Fibroblast of the conjunctiva (primary cell): ENCODE measurements at places on chromosomes 7 and 10.

- no peak for DNase-seq
These were observed 13.4 kb downstream of the TNS3 start for GRCh38 chr7:47568547-47568946.

GRCh38 chr10:122279725-122280141 is 8.6 kb downstream of the BTBD16 start:
- DNase-seq = peak; percentile 28

- no peak for DNase-seq
These were observed 96.5 kb upstream of the MACROH2A2 start for GRCh38 chr10:69955897-69956740.

GRCh38 chr10:63611078-63611477 is 89.9 kb downstream of the REEP3 start:
- DNase-seq = no peak

DNA sequence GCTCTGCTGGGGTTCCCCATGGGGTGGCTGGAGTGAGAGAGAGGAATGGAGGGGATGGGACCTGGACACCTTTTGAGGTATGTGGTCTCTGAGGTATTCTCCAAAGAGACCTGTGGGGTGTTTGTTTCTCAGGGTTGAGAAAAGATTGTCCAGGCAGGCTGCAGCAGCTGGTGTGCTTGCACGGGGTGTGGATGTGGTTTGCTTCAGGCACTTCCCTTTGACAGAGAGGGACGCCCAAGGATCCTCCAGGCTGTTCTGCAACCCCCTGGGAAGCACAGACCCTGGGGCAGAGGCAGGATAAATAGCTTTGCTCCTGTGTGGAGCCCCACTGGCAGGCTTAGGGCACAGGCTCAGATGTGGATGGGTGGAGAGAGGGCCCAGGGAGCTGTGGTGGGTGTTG is 115.1 kb upstream of the AGK start:
- no peak for DNase-seq

GRCh38 chr7:116953372-116953905 is at the start of gene ST7:
Gene ST7 (plus strand): TSS chr7:116953501. CDS start chr7:116953541, 40 bp downstream.
- no peak for DNase-seq

DNA sequence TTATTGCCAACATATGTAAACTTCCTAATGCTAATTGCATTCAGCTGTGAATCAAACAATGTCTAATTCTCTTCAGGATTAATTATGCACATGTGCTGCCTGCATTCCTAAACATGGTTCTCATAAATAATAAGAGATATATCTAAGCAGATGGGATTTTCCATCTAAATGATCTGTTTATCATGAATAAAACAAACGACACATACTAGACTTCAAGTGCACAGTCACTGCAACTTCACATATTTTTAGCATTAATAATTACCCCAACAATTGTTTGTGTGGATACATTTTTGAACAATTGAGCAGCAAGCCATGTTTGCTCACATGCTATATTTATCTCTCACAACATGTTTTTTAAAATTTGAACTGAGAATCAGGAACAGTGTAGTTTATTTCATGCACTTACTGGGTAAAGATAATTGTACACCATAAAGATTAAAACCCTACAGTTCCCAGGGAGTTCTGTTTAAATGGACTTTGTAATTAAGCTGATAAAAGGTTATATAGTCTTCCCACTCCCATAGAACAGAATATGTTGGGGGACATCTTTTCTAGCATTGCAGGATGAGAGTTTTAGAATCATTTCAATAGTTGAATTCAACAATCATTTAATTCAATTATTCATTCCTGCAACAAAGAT is 378.5 kb downstream of the MDFIC start:
- no peak for DNase-seq

DNA sequence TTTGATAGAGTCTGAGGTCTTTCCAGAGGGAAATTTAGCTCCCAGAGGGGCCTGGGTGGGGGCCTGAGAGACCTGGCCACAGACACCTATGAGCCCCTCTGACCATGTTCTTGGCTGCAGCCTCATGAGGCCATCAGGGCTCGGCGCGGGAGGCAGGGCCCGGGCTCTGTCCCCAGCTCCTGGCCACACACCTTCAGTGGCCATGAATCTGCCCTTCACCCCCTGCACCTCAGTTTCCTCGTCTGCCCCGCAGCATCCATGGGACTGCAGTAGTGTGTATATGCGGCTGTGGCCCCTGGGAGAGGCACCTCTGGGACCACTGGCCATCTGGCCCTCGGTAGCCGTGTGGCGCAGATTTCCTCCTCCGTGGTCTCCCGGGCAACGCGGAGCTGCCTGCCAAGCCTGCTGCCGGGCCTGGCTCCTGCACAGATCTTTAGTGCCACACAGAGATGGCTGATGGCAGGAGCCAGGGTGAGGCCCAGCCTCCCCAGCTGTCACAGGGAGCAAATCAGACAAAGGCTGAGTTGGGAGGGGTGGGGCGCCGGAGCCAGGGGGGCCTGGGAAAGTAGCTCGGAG is 23.6 kb upstream of the ADCYAP1R1 start:
- no peak for DNase-seq

GRCh38 chr7:142332421-142332820 is 74.6 kb upstream of the PRSS58 start:
- DNase-seq = no peak

- DNase-seq = no peak
These were observed 28.7 kb downstream of the CHST15 start for GRCh38 chr10:124064676-124065075.

GRCh38 chr10:85362401-85362800 is 1004.2 kb downstream of the GRID1 start:
- no peak for DNase-seq

DNA sequence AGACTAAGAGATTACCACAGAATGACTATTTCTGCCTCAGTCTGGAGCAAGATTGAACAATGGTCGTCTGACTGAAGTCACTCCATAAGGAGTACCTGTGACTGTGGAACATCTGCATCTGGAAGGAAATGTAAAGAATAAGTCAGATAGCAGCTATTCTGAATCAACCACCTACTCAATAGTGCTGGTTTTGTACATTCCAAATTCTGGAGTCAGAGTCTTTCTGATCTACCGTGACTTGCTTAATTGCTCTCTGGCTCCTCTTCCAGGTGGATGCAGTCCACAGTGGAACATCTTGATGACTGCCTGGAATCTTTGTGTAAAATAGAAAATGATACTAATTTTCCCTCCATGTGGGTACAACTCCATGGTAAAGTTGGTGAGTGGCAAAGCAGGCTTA is 156.3 kb upstream of the SEMA3C start:
- no peak for DNase-seq

- DNase-seq = no peak
These were observed 110.7 kb downstream of the ICA1 start for GRCh38 chr7:8151161-8151725.

GRCh38 chr7:151152643-151153513 is 14.6 kb downstream of the GBX1 start:
- no peak for DNase-seq

GRCh38 chr7:99036546-99037111 is 107.3 kb downstream of the SMURF1 start:
- DNase-seq = no peak

DNA sequence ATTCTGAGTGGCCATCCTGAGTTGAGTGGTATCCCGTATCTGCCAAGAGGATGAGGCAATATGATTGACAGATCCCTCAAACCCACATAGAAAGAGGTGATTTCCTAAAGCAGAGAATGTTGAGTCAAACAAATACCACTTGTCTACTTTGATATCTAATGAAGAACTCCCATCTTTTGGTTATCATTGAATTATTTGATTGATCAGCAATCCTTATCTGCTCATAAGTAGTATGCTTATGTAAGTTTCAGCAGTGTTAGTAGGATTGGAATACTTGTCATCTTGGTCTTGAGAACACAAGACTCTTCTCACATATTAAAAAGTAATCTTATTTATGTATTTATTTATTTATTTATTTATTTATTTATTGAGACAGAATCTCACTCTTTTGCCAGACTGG is 147.3 kb downstream of the DPY19L1 start:
- DNase-seq = no peak

- DNase-seq = no peak
These were observed 5.5 kb downstream of the IGFBP3 start for GRCh38 chr7:45915606-45916005.

- no peak for DNase-seq
These were observed 217.8 kb downstream of the DNAJB6 start for GRCh38 chr7:157554393-157555238.

DNA sequence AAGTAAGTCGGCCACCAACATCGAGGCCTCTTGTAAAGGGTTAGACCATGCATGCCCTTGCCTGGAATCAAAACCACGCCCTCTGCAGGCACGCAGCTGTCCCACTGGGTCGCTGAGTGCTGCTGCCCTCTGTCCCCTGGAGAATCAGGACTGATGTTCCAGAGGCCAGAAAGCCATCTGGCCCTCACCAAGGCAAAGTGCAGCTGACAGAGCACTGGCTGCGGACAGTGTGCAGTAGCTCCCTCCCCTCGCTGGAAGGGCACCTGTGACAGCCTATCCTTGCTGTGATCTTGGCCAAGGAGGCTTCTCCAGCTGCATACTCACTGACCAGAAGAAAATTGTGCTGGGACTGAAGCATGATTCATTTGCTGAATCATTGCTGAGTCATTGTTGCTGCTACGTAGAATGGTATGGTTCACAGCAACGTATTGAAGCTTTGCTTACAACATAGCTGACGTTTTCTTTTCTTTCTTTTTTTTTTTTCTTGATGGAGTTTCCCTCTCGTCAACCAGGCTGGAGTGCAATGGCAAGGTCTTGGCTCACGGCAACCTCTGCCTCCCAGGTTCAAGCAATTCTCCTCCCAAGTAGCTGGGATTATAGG is 30.4 kb downstream of the DDC start:
- peak; percentile 97 for DNase-seq

DNA sequence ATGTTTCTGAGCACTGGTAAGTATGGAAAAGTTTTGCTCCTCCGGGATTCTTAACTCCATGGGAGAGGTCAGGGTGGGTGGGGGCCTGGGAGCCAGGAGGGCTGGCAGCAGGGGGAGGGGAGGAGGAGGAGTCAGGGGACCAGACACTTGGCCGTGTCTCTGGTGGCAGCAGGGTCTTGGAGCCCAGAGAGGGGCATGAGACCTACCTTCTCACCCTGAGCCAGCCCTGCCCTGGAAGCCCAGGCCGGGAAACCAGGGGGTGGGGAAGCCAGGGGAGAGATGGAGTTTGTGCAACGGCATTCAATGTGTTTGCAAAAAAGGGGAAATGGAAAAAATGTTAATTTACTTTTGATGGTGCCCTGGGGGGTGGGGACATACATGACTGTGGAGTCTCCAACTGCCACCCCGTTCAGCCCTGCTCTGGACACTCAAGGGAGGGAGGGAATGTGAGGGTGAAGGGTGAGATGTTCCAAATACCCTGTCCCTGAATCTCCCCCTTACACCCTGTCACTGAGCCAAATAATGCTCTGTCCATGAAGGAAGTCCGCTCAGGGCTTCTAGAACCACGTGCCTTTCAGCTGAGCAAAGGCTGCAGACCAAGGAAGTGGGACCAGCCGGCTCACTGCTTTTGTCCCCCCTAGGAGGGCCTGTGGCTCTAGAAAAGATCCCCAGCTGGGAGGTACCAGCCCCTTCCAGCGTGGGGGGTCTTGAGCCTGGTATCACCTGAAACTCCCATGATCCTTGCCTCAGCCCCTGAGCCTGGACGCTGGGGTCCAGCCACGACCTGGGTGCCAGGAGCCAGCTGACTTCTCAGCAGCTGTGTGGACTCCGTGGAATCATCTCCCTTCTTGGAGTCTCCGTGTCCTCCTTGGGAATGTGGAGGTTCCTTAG is 48.3 kb downstream of the TMEM270 start:
- no peak for DNase-seq

DNA sequence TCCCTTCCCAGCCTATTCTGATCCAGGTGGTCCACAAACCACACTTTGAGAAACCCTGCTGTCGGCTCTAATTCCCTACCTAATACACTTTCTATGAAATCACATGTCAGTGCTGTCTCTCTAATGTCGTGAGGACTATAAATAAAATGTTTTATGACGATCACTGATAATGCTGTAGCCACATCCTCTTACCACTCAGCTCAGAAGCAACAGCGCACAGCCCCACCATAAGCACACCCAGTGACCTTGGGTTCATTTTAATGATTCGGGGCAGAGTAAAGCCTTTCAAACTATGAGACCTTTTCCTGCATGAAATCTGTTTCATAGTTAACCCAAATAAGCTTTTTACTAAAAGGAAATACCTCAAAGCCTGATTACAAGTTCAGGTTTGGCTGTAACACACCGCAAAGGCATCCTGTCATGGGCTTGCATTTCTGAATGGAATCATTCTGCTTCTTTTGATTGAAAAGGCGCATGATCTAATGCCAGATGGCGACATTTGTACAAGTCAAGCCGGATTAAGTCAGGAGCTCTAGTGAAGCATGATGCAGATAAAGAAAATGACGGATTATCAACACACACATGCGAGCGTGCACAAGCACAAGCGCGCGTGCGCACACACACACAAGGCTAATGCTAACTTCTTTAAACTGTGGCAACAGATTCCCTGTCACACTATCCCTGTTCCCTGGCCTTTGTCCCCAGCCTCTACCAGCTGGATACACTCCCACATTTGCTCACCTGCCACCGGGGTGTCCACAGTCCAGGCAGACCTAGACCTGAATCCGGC is 180.5 kb upstream of the PDE1C start:
- no peak for DNase-seq

GRCh38 chr7:112484671-112485167 is 3.9 kb downstream of the LSMEM1 start:
- peak; percentile 57 for DNase-seq

- DNase-seq = no peak
These were observed 31.1 kb upstream of the ABCA13 start for GRCh38 chr7:48140001-48140681.

DNA sequence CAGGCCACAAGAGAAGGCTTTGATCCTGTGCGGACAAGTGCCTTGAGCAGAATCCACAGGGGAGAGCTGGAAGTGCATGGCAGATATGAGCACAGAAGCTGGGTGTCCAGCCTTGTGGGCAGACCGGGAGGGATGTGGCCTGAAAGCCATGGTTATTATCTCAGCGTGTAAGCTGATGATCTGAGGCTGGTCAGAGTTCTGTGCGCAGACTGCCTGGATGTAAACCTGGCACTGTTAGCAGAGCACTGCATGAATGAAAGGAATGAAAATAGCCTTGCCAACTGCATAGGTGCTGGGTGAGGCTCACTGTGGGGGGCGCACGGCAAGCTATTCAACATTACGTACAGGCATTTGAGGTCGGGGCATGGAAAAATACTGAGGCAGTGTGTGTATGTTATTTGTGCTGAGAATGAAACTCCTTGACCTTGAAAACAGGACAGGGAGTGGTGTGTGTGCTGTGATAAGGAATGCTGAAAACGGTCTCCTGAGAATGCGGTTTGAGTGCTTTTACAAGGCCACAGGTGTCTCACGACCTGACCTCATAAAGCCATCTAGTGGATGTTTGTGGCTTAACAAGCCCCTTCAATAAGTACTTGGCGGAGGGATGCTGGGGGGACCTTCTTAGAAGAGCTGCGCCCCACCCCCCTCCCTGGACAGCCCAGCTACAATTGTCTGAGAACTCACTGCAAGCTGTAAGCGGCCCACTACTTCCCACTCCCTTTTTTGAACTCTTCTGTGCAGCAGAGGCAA is 18.7 kb downstream of the AKR1C1 start:
- peak; percentile 27 for DNase-seq
